ENCODE measurements at places on chromosomes 2 and 18.

GRCh38 chr2:19711470-19712372 lies 190.1 kb downstream of the TTC32 start:
- DNase-seq = peak; percentile 98

DNA sequence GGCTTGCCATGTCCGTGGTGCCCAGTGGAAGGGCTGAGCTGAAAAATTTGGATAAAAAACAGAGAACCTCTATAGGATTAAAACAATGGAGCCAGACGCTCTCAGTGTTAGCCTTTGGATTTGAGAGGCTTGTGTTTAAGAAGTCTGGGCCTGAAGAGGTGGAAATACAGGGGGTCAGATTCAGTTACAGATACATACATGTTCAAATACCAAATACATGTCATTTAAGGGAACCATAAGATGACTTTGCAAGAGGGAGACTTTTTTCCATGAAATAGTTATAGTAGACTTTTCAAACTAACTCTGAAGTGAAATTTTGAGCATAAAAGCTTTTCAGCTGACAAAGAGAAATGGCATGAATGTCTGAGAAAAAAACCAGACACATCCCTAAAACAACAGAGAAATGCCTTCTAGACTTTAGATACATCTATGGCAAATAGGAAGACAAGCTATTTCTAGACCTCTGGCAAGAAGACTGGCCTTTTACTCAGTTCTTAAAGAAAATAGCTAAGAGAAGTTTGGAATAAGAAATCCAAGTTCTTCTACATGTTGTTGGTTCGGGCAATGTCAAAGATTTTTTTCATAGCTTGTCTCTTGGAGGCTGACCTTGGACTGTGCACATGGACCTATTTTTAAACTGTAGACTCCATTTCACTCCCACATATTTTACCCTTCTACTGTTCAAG lies 112.9 kb downstream of the LTBP1 start:
- DNase-seq = peak; percentile 60

- DNase-seq = no peak
Observed at GRCh38 chr2:107621186-107622165, 205.2 kb upstream of the RGPD4 start.

DNA sequence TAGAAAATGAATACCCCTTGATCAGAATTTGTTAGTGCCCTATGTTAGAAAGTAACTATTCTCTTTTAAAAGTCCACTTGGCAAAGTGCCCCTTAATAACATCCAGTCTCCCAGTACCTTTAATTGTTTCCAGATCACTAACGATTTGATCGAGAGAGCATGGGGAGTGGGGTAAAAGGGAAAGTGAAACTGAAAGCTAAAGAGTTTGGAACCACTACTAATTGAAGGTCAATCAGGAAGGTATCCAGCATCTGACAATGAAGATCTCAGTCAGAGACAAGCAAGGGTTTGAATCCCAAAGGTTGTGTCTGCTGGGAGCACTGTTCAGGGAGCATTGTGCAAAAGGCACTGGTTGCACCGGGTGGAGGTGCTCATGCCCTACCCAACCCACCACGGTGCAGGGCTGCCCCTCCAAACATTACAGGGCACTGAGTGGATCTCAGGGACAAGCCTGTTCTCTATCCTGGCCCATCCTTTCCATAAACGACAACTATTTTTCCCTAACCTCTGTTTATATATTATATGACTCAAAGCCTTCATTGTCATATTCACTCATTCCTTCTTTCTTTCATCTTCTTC lies 14.6 kb upstream of the RIT2 start:
- peak; percentile 24 for DNase-seq

Measured in fibroblast of the aortic adventitia (primary cell).